Psoas muscle (tissue), 8 donors: ENCODE measurements at places on chromosomes 5 and 9. TPM values are rescaled to one million over a fixed set of nuclear protein-coding genes. Genes with fewer than 3 reads are reported as not detected.

GRCh38 chr9:122080986-122081385 lies 12.1 kb downstream of the TTLL11 start:
- DNase-seq = no peak

DNA sequence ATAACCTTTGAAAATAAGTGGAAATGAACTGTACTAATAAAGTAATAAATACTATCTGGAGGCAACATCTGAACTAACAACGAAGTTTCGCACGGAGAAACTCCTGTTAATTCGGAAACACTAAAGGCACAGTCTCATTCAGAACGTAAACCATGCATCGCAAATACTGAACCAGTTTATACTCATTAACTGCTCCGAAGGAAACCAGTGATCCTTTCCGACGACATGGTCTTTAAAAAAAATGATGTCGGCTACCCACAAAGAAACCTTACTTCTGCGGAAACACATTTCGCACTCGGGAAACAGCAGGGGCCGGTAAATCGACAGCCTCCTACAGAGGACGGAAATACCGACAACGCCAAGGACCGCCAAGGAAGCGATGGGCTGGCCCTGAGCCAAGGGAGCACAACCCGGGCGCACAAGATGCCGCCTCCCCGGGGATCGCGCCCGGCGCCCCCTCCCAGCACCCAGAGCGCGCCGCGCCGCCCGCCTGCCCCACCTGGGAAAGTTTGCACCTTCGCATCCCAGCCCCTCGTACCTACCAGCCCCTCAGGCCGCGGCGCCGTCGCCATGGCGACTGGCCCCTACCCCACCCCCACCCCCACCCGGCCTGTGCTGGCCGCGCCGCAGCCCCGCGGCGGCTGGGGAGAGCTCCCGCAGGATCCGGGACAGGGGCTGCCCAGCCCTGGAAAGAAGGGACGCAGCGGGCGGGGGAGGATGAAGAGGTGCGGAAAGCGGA lies 732 bp downstream of the PRKAA1 start:
- peak; percentile 85 for DNase-seq

GRCh38 chr5:62585751-62586150 lies 7.1 kb downstream of the LRRC70 start:
- no peak for DNase-seq

DNA sequence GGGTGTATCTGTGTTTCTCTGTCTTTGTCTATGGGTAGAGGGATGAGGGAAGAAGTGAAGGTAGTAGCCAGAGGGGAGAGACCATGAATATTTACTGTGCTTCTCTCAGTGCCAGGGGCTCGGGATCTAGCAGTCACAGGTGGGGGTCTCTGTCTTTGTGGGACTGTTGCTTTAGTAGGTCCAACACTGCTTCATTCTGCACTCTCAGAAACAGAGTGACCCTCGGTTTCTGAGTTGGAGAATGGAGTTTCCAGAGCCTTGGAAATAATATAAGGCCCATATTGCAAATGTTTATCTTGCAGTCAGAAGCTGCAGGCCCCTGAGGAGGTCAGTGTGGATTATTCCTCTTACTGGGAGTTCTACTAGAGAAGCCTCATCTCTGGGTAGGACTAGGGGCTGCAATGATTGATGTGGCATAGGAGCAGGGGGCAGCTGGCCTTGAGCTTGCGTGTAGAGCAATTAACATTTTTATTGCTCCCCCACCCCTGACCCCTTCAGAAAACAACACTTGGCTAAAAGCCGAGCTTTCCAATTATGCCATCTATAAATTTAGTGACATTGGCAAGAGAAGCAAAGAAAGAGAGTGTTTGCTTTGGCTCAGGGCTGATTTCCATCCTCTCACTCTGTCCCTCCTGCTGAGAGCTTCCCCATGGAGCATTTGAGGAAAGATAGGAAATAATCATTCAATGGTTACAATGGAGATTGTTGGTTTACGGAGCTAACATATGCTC lies 55.0 kb upstream of the TRPC7 start:
- no peak for DNase-seq

DNA sequence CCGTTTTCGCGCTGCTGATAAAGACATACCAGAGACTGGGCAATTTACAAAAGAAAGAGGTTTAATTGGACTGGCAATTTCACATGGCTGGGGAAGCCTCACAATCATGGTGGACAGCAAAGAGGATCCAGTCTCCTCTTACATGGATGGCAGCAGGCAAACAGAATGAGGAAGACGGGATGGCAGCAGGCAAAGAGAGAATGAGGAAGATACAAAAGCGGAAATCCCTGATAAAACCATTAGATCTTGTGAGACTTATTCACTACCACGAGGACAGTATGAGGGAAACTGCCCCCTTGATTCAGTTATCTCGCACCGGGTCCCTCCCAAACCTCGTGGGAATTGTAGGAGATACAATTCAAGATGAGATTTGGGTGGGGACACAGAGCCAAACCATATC lies 95.0 kb downstream of the OSTF1 start:
- no peak for DNase-seq

DNA sequence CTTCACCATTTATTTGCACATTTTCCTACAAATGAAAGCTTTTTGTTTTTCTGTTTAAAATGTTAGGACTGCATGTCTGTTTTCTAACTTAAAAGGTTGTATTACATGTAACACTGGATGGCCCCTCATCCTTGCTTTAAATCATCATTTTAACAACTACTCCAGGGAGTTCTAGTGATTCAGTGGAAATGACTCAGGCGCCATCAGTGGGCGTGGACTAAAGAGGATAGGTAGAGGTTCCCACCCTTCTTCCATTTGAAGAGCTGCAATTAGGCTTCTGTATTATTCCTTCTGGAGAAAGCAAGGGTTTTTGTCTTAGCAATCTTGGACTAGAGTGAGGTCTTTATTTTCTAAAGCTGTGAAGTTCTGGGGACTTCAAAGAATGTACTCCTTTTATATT lies 213.7 kb downstream of the TMEM38B start:
- no peak for DNase-seq

Gene STC2
- total RNA-seq = 9.2 TPM

DNA sequence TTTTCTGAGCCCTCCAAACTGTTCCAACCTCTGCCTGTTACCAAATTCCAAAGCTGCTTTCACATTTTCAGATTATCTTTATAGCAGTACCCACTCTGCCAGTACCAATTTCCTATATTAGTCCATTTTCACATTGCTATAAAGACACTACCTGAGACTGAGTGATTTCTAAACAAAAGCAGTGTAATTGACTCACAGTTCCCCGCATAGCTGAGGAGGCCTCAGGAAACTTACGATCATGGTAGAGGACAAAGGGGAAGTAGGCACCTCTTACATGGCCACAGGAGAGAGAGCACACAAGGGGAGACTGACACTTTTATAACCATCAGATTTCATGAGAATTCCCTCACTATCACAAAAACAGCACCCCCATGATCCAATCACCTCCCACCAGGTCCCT lies 105.0 kb downstream of the DTWD2 start:
- no peak for DNase-seq

Gene UGCG
- total RNA-seq = 9.6 TPM

- DNase-seq = no peak
Measured at GRCh38 chr5:1779782-1780613, 19.6 kb downstream of the MRPL36 start.

- DNase-seq = no peak
Measured at GRCh38 chr9:93911801-93912554, 43.2 kb downstream of the BARX1 start.

DNA sequence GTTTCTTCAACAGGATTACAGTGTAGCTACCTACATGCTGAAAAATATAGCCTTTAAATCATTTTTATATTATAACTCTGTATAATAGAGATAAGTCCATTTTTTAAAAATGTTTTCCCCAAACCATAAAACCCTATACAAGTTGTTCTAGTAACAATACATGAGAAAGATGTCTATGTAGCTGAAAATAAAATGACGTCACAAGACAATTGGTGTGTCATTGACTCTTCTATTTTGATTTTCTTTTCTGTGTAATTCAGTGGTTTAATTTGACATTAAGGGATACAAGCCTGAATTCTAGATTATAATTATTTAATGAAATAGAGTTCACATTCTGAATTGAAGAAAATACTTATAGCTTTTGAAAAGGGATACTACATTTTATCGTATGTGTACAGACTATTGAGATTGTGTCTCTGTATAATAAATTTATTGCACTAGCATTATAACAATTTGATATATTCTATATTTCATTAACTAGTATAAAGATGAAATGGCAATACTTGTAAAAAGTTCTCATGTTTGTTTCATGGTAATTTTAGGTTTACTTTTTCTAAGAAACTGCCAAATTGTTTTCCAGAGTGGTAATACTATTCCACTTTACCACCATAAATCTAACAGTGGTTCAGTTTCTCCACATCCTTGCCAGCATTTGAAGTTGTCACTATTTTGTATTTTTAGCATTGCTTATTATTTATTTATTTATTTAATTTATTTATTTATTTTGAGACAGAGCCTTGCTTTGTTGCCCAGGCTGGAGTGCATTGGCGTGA lies 18.7 kb downstream of the ANXA1 start:
- DNase-seq = no peak

DNA sequence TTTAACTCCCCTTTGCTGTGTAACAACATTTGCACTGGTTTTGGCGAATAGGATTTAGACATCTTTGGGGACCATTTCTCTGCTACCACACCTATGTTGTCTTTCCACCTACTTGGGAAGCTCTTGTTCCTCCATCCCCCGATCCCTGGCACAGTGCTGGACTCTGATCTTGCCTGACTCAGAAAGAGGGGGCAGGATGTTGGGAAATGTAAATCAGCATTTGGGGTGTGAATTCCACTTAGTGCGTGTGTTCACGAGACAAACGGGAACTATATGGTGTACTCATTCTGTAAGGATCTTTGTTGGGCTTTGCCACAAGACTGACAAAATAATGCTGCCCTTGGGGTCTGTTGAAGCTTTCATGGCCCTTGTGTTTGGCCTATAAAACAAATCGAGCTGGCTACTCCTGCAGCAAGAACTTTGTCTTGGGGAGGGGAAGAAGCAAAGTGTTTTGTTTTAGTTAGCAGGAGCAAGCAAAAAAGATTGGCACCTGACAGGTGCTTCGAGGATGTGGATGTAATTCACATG lies 18.5 kb downstream of the TMEM268 start:
- DNase-seq = no peak

DNA sequence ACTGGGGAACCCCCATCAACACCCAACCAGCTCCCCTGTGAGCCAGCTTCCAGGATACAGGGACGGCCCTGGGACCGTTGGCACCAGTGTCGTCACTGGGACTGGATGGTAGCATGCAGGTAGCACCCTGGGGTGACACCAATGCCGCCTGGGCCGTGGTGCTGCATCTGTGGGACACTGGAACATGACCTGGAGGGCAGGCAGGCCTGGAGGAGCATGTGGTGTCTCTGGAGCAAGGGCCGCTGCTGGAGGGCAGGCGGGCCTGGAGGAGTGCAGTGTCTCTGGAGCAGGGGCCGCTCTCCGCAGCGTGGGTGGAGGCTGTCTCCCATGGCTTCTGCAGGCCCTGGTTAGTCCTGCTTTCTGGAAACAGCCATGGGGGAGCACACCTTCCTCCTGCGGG lies 13.1 kb downstream of the LPCAT1 start:
- DNase-seq = peak; percentile 26

DNA sequence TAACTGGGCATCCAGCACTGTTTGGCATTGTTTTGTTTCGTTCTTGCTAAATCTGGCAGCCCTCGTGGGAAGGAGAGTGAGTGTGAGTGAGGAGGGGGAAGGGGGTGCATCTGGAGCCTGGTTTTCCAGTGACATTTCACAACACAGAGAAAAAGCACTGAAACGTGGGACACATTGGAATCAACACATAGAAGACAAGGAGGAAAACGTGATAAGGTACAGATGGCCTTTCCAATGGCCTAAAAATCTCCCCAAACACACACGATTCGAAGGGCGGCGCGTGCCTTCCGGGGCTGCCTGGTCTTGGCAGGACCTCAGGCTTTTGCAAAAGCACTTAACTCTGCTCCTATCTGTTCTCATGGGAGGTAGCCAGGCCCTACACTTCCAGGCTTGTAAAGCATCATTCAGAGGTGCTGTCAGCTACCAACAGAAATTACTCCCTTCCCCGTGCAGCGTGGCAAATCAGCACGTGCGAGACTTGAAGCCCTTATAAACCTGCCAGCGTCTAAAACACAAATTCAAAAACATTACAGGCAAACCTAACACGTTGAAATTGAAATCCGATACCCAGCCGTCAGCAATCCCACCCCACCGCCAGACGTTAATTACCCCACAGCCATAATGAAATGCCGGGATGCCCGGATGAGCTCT lies 129.4 kb downstream of the OLFM1 start:
- peak; percentile 48 for DNase-seq
